ENCODE measurements at places on chromosomes 7 and 10. TPM values are rescaled to one million over a fixed set of nuclear protein-coding genes. Genes with fewer than 3 reads are reported as not detected.

The SPAM1 gene
- total RNA-seq = not detected

The IGF2BP3 gene
- 9.1 TPM for total RNA-seq

The HOXA6 gene
- total RNA-seq = 10.6 TPM

The CNTNAP2 gene
- not detected for total RNA-seq

The EPHB4 gene
- 44.1 TPM for total RNA-seq

The PON1 gene
- total RNA-seq = not detected
